ENCODE measurements at places on chromosomes 5 and 9.

DNA sequence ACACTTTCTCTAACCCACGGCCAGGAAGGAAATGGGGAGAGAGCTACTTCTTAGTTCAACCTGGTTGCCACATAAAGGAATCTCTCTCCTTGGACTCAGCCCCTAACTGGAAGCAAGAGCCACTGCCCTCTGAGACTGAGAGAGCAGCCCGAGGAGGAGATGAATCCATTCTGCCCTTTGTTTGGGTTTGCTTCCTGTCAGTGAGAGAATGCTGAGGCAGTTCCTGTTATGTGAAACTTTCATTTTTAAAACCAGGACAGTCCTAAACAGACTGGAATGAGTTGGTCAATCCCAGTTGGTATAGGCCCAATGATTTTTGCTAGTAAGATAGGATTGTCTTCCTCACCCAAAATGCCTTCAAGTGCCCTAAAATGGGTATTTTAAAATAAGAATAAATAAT lies 205.1 kb downstream of the NTRK2 start:
- no peak for DNase-seq

DNA sequence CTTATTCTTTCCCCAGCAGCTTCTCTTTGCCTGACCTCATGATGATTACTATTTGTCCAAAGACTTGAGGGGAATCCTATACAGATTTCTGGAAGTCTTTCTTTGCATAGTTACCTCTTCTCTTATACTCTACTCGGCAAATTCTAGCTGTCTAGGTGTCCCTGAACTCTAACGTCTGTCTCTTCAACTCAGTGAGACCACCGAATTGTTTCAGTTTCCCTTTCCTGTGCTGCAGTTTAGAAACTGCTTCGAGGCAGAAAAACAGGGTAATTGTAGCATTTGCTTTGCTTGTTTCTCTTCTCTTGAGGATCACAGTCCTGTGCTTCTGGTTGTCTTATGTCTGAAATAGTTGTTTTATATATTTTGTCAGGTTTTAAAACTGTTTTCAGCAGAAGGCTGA lies 14.8 kb downstream of the LVRN start:
- no peak for DNase-seq

DNA sequence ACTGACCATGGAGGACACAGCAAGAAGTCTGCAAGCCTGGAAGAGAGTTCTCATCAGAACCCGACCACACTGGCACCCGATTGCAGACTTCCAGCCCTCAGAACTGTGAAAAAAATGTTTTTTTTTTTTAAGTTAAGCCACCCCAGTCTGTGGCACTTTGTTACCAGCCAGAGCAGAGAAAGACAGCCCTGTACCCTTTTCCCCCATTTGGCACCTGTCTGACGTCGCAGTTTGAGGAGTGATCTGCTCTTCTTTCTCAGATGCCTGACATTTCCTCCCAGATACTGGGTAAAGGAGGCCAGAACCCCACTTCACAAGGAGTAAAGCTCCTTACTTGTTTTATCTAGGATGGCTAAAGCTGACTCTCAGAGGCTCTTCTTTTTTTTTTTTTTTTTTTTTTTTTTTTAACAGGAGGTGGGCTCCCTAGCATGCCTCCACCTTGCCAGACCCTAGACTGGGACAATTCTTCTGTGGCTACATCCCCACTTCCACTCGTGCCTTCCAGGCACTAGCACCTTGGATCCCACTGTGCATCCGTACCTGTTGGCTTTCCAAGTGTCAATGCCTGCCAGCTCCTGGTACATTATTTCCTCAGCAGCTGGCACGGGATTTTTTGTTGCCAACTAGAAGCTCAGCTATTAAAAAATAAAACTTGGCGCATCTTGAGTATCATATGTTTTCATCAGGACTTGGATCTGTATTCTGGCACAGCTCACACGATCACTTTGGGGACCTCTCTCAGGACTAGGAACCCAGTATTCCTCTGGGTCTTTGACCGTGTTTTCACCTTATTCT lies 14.4 kb downstream of the CAMK4 start:
- no peak for DNase-seq

DNA sequence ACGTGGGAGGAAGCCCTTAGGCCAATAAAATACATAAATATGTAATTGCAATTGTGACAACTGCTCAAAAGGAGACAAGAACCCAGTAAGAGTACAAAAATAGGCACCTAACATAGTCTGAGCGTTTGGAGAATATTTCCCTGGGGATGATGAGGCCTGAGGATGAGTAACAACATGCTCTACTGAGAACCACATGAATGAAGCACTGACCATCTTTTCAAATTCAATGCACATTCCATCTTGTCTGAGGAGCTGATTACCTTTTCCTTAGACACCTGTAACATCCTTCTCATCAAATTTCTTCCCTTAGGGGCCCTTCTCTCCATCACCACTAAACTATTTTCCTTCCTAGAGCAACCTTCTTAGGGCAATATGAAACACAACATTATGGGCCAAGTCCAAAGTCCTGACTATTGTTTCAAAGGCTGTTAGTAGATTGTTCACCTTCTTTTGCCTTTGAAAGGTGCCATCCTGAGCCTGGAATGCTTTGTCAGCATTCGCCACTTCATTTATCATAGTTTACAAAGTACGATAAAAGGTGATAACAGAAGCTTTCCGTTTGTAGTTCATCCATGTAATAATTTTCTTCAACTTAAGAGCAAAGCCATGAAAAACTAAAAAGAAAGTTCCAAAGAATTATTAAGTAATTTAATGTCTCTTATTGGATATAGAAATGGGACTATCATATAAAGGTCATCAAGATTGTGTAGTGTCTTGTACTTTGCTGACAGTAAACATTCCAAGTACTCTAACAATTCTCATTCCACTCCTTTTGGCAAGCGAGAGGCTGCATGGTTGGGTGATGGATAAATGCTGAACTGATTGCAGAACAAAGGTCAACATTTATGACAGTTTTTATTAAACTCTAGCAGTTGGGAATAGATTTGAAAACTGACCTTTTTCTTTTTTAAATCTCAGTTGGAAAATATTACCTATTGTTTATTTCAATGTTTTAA lies 471.3 kb downstream of the PDE4D start:
- no peak for DNase-seq

- DNase-seq, result no peak
These were observed 1227.0 kb downstream of the EFNA5 start for GRCh38 chr5:106443746-106444145.

GRCh38 chr5:50969151-50970031 lies 303.0 kb downstream of the PARP8 start:
- DNase-seq, result peak; percentile 80

- peak; percentile 52 for DNase-seq
These were observed 11.3 kb downstream of the MYOZ3 start for GRCh38 chr5:150672237-150672883.

DNA sequence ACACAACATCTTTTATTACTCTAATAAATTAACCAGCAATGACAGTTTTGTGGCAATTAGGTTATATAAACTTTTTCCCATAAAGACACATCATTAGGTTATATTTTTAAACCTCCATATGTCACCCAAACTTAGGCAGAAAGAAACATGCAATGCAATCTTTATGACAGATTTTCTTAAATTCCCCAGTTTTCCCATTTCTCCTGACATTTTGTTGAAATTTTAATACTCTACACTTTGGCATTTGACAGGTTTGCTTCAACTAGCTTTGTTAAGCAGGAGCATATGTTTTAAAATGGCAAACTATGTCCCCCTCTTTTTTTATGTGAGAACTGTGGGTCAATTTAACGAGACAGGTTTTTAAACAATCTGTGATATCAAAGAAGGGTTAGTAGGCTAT lies 155.5 kb downstream of the GABRB2 start:
- no peak for DNase-seq

DNA sequence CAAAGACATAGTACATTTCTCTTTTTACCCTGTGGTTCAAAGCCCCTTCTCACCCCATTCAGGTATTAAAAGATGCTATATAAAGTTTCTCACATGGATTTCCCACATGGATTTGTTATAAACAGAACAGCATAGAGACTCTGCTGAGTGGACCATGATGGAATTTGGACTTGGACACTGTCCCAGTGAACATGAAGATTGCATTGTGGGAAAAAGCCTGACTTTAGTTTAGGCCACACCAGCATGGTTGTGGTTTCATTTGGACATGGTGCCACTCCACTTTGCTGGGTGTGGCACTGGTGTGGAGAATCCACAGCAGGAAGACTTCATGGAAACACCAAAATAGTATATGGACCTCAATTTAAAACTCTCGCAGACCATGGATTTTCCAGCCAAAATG lies 124.6 kb downstream of the ARHGAP26 start:
- DNase-seq, result no peak

DNA sequence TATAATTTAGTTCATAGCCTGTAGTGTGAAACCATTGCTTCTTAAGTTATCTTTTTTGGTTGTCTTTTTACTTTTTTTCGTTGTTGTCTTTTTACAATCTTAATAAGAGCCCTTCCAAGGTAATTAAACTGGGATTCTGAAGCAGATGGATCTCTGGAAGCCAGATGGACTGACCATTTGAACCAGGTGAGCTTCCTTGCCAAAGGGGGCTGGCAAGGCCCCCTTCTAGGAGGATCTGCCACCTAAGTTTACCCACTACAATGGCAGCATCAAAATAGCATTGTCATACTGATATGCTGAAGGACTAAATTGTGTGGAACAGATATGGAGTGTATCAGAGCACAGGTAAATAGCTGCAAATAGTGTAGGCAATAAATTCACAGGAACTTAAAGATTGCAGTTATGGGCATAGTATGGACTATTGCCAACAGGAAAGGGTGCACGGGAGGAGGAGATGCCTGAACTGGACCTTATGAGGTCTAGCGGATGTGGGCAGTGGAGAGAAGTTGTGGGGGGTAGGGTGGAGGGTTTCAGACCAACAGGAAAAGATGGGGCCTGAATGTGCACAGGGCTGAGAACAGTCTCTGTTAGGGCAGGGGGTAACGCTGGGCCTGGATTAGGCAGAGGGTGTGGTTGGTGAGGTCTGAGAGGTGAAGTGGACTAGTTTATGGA lies 61.5 kb upstream of the CTXN3 start:
- DNase-seq, result no peak

DNA sequence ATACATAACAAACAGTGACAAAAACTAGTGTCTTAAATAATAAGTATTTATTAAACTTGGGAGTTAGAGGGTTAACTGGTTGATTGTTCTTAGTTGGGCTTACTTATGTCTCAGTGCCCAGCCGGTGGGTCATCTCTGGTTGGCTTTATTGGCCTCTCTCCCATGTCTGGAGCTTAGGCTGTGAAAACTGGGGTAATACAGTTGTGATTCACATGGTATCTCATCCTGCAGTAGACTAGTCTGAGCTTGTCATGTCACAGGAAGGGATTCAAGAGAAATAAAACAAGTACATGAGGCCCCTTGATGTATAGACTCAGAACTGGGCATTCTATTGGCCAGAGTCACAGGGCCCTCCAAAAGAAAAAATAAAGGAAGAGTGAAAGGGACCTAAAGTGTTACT lies 466.4 kb upstream of the SMC2 start:
- DNase-seq, result no peak

DNA sequence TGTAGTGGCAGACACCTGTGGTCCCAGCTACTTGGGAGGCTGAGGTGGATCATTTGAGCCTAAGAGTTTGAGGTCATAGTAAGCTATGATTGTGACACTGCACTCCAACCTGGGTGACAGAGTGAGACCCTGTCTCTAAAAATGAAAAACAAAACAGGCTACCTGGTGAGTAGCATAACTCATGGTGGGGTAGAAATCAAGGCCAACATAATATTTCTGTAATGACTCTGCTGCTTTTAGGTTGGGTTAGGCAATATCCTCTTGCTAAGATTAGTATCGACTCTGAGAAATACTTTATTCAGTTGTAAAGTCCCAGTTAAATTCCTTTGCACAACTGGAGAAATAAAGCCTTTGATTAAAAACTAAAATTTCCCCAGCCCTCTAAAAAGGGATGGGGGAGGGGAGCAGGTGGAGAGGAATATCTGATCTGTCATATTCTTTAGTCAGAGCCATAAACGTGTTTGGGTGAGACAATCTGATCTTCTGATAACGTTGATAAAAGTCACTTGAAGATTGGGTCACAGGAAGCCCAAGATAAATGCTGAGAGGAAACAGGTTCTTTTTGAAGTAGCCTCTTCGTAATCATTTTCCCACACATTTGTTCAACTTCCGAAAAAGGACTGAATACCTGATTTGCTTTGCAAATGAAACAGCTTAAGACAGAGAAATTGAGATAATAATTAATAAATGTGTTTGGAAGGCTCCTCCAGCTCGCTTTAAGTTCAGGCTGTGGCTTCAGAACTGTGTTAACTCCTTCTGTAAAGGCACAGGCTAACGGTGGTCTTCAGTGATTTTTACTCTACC lies 14.9 kb downstream of the IL4 start:
- no peak for DNase-seq

DNA sequence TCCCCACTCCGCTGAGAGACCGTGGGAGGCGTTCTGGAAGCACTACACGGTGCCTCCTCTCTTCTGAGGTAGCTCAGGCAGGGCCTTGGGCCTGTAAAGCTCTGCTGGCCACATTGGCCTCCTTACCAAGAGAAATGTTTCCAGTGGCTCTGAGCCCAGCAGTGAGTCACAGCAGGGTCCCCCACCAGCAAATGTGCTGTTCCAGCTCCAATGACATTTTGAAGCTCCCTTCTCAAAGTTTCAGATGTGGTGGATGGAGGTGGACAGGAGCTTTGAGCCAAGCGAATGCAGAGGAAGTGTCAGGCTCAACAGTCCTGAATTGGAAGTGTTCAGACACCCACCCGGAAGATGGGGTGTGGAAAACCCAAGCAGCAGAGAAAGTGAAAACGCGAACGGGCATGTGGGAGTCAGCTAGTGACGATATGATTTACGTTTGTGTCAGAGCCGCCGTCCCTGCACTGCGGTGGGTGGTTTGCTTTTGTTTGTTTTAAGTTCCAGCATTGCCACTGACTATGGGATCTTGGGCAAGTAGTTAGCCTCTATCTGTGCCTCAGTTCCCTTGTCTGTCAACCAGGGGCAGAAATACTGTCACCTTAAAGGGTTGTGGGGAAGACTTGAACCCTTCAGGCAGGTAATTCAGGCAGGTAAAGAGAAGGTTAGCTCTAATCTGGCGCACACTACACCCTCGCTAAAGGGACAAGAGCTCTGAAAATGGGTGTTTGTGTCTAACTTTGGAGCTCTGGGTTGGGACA lies 38.2 kb downstream of the C5orf15 start:
- no peak for DNase-seq

DNA sequence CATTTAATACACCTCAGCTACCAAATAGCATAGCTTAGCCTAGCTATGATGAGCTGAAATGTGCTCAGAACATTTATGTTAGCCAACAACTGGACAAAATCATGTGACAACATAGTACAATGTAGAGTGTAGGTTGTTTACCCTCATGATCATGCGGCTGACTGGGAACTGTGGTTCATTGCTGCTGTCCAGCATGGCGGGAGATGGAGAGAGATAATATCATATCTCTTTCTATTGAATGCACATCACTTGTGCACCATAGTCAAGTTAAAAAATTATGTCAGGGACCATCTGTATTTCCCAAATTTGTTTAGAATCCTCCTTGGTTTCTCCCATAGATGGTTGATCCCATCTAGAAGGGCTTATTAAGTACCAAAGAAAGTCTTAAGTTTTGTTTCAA lies 151.1 kb upstream of the ELL2 start:
- no peak for DNase-seq

- no peak for DNase-seq
These were observed 497.4 kb upstream of the CCNG1 start for GRCh38 chr5:162939991-162940390.

GRCh38 chr5:68170826-68171558 lies 44.6 kb upstream of the PIK3R1 start:
- peak; percentile 43 for DNase-seq

- DNase-seq, result no peak
These were observed 27.8 kb downstream of the UBE2D2 start for GRCh38 chr5:139588962-139589361.

All from retina (tissue), 1 donor.